ENCODE measurements at places on chromosomes 2 and 18. TPM values are rescaled to one million over a fixed set of nuclear protein-coding genes. Genes with fewer than 3 reads are reported as not detected.

GRCh38 chr2:187478719-187479118, 30.7 kb upstream of the CALCRL start:
- no peak for DNase-seq

GRCh38 chr18:23920054-23920453, 94.5 kb upstream of the TTC39C start:
- no peak for DNase-seq

GRCh38 chr2:236980961-236981360, 104.7 kb upstream of the COPS8 start:
- DNase-seq, result no peak

DNA sequence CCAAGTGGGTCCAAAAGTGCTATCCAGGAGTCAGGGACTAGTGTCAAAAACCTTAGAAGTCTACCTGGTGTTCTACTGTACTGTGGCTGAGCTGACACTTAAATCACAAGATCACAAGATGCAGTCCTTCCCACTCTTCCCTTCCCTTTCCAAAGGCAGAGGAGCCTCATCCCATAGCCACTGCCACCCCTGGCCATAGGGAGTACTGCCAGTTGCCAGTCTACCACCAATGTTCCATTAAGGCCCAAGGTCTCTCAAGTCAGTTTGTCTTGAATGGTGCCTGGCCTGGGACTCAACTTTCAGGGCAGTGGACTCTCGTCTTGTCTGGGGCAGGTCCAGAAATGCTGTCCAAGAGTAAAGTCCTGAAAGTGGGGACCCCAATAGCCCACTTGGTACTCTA, 585.6 kb downstream of the NUP35 start:
- DNase-seq, result no peak

The MOGAT1 gene
- total RNA-seq, result not detected

The GKN1 gene
- not detected for total RNA-seq
